ENCODE measurements at places on chromosomes 11 and 22.

DNA sequence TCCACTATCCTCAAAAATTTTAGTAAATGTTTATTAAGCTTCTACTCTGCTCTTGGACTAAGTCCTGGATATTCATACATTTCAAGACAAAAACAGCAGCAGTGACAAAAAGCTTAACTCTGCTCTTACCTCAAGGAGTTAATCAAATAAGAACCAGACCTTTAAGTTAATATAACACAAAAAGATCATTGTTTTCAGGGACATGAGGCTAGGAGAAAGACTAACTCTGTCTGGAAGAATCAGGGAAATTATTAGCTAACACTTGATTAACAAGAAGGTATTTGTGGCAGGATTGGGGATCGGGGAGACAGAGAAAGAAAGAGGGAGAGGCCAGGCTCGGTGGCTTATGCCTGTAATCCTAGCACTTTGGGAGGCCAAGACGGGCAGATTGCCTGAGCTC, 74.4 kb downstream of the PPP2R1B start:
- H3K27me3 ChIP-seq, result no peaks in the 10 kb centered on the region
- DNase-seq, result no peak
- peak overlapping the region; percentile 37 for H3K27ac ChIP-seq
- H3K4me3 ChIP-seq, result no peak overlapping the region
- H3K36me3 ChIP-seq, result no peaks in the 10 kb centered on the region

DNA sequence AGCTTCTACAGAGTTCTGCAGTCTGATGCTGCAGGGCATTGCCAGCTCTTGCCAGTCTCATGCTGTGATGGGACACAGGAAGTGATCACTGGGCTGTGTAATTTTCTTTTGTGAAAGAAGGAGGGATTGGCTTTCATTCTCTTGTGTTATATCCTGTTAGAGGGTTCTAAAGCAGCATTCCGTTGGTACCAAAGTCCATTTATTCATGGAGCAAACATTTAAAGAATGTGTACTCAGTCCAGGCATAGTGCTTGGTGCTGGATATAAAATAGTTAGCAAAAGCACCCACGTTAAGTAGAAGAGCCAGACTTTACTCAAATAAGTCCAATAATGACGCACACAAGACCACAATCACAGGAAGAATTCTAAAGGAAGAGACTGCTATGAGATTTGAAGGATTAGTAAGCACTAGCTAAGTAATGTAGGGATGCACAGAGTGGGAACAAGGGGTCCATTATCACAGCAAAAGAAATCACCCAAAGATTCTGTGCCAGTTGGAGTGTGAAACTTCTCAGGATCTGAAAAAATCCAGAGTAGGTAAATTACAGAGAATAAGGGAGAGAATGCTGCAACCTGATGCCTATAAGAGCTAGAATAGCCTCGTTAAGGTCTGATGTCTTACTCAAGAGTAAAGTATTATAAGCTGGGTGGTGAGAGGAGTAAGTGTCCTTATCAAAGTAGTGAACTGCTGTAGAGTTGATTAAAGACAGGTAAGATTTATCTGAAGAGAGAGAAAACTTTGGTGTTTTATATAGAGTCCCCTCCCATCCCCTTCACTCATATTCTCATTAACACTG, 728.3 kb downstream of the METTL15 start:
- no peaks in the 10 kb centered on the region for H3K27me3 ChIP-seq
- no peak overlapping the region for H3K27ac ChIP-seq
- DNase-seq, result no peak
- no peak overlapping the region for H3K4me3 ChIP-seq

DNA sequence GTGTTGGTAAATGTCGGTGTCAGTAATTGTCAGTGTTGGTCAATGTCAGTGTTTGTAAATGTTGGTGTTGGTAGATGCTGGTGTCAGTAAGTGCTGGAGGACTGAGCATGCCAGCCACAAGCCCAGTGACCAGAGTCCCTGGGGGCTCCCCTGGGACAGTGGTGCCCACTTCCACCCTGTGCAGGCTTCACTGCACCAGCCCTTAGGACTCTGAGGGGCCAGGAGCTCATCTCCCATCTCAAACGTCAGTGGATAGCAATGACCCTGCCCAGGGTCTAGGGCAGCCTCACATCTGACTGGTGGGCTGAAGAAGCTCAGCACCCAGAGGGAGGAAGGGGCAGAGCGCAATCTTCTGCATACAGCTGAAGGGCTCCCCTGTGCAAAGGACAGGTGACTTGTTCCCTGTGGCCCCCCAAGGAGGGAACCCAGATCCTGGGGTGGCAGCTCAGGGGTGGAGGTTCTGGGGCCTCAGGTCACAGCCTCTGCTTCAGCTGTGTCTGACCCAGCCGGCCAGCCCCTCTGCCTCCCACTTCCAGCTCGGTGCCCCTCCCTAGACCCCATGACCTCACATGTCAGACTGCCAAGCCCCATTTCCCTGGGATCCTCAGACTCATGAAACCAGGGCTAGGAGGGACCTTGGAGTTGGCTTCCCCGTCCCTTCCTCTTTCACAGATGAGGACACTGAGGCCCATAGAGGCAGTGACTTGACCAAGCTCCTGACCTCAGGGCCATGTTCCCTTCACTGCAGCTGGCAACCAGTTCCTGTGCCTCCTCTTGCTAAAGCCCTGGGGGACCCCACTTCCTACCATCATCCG, 138.4 kb downstream of the CRYBB2 start:
- no peak overlapping the region for H3K4me3 ChIP-seq
- H3K36me3 ChIP-seq, result peaks cover 9% of the 10 kb centered on the region
- DNase-seq, result no peak
- no peak overlapping the region for H3K27ac ChIP-seq
- peaks cover 4% of the 10 kb centered on the region for H3K27me3 ChIP-seq

DNA sequence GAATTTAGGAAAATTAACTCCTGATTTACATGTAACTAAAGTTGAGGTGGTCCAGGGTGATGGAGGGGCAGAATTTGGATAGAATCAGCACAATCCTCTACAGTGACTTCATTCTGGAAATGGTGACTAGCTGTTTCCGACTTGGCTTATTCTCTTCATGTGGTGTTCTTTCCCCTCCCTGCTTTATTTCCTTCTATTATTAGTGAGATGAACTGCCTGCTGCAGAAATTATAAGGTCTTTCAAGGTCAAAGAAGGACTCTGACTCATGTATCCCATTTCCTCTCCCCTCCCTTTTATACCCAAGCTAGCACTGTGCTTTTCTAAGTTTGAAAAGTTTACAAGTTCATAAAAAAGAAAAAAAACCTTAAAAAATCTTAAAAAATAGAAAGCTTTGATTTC, 12.2 kb upstream of the MRPL17 start:
- H3K4me1 ChIP-seq, result peaks cover 7% of the 10 kb centered on the region
- H3K27ac ChIP-seq, result peak overlapping the region; percentile 18
- H3K36me3 ChIP-seq, result no peaks in the 10 kb centered on the region

- H3K4me1 ChIP-seq, result no peaks in the 10 kb centered on the region
- no peaks in the 10 kb centered on the region for H3K36me3 ChIP-seq
- H3K27me3 ChIP-seq, result no peaks in the 10 kb centered on the region
Observed at GRCh38 chr11:101035872-101036271, 93.7 kb downstream of the PGR start.

GRCh38 chr11:104462341-104462740, 298.4 kb upstream of the PDGFD start:
- no peak overlapping the region for H3K4me3 ChIP-seq
- H3K27me3 ChIP-seq, result no peaks in the 10 kb centered on the region
- DNase-seq, result no peak
- no peaks in the 10 kb centered on the region for H3K36me3 ChIP-seq
- H3K4me1 ChIP-seq, result no peaks in the 10 kb centered on the region

DNA sequence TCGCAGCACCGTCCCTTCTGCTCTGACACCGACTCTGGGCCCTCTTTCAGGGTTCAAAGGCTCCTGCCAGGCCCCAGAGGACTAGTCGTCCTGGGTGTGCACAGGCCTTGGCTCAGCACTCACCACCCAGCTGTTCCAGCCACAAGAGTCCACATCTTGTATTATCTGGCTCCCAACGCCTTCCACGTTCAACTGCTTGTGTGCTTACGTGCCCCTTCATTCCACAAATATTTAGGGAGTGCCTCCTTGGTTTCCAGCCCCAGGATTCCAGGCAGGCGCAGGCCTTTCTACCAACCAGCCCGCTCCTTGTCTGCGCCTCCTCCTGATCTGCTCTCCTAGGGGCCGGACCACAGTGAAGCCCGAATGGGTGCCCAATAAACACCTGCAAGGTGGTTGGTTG, 70.9 kb downstream of the SCUBE1 start:
- H3K4me3 ChIP-seq, result no peak overlapping the region
- DNase-seq, result no peak
- peaks cover 13% of the 10 kb centered on the region for H3K27me3 ChIP-seq
- peaks cover 27% of the 10 kb centered on the region for H3K4me1 ChIP-seq
- H3K36me3 ChIP-seq, result peaks cover 7% of the 10 kb centered on the region

DNA sequence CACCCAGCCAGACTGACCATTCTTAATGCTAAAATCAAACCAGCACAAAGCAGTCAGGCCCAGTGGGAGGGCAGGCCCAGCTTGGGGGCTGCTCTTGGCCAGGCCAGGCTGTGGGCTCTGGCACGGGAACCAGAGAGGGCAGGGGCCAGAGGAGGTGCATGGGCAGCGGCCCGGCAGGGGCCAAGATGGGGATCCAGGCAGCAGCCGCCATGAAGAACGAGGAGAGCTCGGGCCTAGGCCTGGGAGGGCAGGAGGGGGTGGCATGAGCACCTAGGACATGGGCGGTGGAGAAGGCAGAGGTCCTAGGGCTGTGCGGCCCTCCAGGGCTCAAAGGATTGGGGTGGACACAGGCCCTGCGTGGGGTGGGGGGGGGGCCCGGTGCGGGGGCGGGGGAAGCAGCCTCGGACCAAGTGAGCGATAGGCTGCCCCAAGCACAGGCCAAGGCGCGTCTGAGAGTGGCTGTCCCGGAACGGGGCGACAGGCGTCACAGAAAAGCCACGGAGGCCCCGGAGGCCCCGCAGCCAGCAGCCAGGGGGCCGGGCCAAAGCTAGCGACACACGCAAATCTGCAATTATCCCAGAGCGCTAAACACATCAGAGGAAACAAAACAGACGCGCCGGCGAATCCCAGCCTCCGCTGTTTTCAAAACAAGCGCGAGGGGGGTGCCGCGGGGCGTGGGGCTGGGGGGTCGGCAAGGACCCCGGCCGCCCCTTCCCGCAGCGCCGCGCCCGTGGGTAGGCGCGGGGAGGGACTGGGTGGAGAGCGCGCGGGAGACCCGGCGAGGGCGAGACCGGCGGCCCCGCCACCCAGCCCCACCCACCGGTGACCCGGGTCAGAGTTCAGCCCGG, 8.3 kb downstream of the PLXNB2 start:
- H3K36me3 ChIP-seq, result no peaks in the 10 kb centered on the region
- H3K4me1 ChIP-seq, result peaks cover 2% of the 10 kb centered on the region
- no peak overlapping the region for H3K27ac ChIP-seq
- no peak for DNase-seq

- no peak overlapping the region for H3K4me3 ChIP-seq
- H3K4me1 ChIP-seq, result peaks cover 2% of the 10 kb centered on the region
- H3K27me3 ChIP-seq, result peaks cover 2% of the 10 kb centered on the region
- DNase-seq, result no peak
- no peaks in the 10 kb centered on the region for H3K36me3 ChIP-seq
Observed at GRCh38 chr11:102810950-102811660, 13.1 kb upstream of the MMP1 start.

- no peak overlapping the region for H3K27ac ChIP-seq
- no peak for DNase-seq
- H3K27me3 ChIP-seq, result peaks cover 4% of the 10 kb centered on the region
- H3K36me3 ChIP-seq, result no peaks in the 10 kb centered on the region
- peaks cover 29% of the 10 kb centered on the region for H3K4me1 ChIP-seq
- no peak overlapping the region for H3K4me3 ChIP-seq
Observed at GRCh38 chr11:34263441-34264091, 94.2 kb downstream of the ABTB2 start.

DNA sequence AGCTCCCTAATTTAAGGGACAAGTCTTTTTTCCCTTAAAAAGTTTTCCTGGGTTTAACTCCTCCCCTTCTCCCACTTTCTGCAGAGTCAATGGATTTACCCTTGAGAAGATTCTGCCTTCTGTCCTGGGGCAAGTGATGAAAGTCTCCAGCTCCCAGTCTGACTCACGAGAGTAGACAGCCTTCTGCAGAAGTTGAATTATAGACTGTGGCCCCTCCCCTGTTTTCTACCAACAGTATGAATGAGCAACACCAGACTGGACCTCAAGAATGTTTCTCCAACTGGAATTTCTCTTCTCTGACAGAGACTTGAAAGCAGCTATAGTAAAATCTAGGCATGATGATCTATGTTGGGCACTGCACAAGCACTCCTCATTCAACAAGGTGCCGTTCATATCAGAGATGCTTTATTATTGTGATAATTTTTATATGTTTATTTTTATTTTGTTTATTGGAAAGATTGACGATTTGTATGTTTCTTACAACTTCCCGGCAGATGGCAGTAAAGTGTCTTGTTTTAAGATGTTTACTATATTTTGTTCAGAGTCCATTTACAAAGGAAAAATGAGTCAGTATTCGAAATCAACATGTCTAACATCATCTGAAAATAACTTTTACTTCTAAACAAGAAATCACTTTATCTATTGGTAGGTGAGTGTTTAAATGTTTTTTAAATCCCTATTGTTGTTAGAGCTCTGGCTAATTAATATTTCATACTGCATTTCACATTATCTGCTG, 56.6 kb downstream of the LMO2 start:
- no peaks in the 10 kb centered on the region for H3K36me3 ChIP-seq
- no peaks in the 10 kb centered on the region for H3K27me3 ChIP-seq
- no peak overlapping the region for H3K4me3 ChIP-seq

DNA sequence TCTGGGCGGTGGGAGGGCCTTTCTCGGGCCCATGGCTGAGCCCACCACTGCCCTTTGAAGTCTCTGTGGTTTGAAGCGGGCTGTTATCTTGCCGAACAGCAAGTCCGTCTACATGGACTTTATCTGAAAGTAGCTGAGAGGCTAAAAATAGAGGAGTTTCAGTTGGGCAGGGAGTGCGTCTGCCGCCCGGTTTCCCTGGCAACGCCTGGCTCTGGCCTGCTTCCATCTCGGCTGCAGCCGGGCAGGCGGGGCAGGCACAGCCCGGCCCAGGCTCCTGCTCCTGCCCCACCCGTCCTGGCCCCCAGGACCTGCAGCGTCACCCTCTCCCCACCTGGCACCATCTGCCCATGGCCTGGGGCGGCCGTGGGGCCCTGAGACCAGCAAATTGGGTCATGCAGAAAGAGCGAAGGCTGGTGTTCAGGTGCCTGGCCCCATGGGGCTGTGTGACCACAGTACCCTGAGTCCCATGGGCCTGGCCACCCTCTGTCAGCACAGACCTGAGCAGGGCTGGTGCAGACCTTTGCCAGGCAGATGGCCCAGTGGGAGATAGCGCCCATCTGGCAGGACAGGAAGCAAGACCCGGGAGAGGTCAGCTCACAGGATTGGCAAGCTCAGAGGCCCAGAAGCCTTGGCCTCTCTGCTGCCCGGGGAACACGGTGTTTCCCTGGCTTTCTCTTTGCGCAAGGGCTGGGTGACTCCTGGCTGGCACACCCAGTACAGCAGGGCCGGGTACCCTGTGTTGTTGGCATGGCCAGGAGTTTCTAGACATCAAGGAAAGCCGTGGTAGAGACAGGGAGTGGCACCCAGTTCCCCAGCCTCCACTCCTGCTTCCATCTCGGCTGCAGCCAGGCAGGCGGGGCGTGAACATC, 79.1 kb upstream of the KCNQ1OT1 start:
- peaks cover 8% of the 10 kb centered on the region for H3K36me3 ChIP-seq
- H3K27ac ChIP-seq, result no peak overlapping the region
- H3K4me1 ChIP-seq, result no peaks in the 10 kb centered on the region
- H3K4me3 ChIP-seq, result no peak overlapping the region
- DNase-seq, result peak; percentile 2

GRCh38 chr11:7896009-7896785, 34.9 kb downstream of the OR10A6 start:
- DNase-seq, result no peak
- H3K27ac ChIP-seq, result no peak overlapping the region
- peaks cover 10% of the 10 kb centered on the region for H3K4me1 ChIP-seq

GRCh38 chr22:23272371-23272770, 92.1 kb downstream of the BCR start:
- H3K27me3 ChIP-seq, result peaks cover 18% of the 10 kb centered on the region
- peaks cover 3% of the 10 kb centered on the region for H3K4me1 ChIP-seq
- peaks cover 26% of the 10 kb centered on the region for H3K36me3 ChIP-seq
- H3K27ac ChIP-seq, result no peak overlapping the region
- no peak overlapping the region for H3K4me3 ChIP-seq

Data from endothelial cell (in vitro differentiated cells).